ENCODE measurements at places on chromosomes 13 and 19. TPM values are rescaled to one million over a fixed set of nuclear protein-coding genes. Genes with fewer than 3 reads are reported as not detected.

The INAFM1 gene
- total RNA-seq, result 1.9 TPM

The FFAR2 gene
- total RNA-seq, result not detected

The C19orf53 gene
- 223 TPM for total RNA-seq

The IGFL2 gene
- total RNA-seq, result not detected

The ETV2 gene
- total RNA-seq, result 0.39 TPM

The SIGLEC12 gene
- not detected for total RNA-seq

All from RPMI7951 (cell line).